Right ventricle myocardium superior (tissue), 1 donor: ENCODE measurements at places on chromosomes 2 and 18. TPM values are rescaled to one million over a fixed set of nuclear protein-coding genes. Genes with fewer than 3 reads are reported as not detected.

- no peak for DNase-seq
Observed at GRCh38 chr2:194815475-194815874, 841.6 kb upstream of the SLC39A10 start.

Gene USP14
- total RNA-seq = 47.8 TPM

DNA sequence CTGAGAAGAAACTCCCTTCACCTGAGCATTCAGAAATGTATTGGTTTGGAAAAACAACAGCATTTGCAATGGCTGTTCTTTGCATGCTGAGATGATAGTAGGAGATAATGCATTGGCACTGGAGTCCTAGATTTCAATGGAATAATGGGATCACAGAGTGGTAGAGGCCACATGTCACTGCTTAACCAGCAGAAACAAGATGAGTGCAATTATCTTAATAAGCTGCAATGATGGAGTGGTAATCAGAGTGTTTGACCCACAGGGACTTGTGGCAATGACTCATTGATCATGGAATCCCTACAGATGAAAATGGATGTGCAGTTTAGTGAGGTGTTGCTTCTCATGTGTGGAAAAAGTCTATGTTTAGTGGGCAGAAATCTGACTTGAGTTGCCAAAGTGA lies 218.8 kb upstream of the ZEB2 start:
- no peak for DNase-seq

Gene NOL4
- not detected for total RNA-seq

DNA sequence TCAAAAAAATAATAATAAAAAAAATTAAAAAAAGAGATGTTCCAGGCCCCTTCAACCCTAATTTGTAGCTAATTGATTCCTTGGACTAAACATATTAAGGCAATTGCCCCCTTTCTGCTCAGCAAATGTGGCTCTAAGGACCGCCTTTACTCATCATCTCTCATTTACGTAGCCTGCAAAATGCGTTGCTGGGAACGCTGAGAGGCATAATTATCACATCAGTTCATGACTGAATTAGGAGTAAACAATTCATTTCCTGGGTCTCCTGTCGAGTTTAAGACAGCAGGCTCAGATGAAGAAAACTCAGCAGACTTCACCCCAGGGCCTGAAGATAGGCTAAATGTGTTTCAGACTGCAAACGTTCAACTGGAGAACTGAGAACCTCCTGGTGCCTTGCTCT lies 413.5 kb downstream of the NBAS start:
- DNase-seq = no peak

GRCh38 chr2:51899643-51900042 lies 867.7 kb upstream of the NRXN1 start:
- DNase-seq = no peak

- DNase-seq = no peak
Observed at GRCh38 chr2:6186332-6187151, 494.4 kb downstream of the SOX11 start.

GRCh38 chr2:181954538-181954883 lies 31.1 kb upstream of the PPP1R1C start:
- no peak for DNase-seq

GRCh38 chr2:67842375-67842959 lies 220.3 kb downstream of the C1D start:
- no peak for DNase-seq

- no peak for DNase-seq
Observed at GRCh38 chr18:13551841-13552733, 174.3 kb downstream of the FAM210A start.

DNA sequence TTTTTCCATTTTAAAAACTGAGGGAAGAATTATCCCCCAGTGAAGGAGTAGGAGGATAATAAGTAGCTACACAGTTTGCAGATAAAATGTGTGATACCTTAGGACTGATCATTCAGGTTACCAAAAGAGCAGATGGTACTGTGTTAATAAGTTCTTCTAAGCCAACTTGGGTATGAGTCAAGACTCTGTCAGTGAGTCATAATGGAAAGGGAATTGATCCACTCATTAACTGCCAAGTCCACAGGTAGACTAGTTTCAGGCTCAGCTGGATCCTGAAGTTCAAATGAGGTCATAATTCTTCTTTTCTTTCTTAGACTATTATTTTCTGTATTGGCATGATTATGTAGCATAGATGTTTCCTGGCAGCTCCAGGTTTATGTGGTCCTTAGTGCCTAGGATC lies 142.4 kb upstream of the ALPP start:
- DNase-seq = no peak

Gene COL6A3
- total RNA-seq = 64.9 TPM

Gene GAL3ST2
- not detected for total RNA-seq

- no peak for DNase-seq
Observed at GRCh38 chr18:56381196-56381595, 257.2 kb downstream of the TXNL1 start.

DNA sequence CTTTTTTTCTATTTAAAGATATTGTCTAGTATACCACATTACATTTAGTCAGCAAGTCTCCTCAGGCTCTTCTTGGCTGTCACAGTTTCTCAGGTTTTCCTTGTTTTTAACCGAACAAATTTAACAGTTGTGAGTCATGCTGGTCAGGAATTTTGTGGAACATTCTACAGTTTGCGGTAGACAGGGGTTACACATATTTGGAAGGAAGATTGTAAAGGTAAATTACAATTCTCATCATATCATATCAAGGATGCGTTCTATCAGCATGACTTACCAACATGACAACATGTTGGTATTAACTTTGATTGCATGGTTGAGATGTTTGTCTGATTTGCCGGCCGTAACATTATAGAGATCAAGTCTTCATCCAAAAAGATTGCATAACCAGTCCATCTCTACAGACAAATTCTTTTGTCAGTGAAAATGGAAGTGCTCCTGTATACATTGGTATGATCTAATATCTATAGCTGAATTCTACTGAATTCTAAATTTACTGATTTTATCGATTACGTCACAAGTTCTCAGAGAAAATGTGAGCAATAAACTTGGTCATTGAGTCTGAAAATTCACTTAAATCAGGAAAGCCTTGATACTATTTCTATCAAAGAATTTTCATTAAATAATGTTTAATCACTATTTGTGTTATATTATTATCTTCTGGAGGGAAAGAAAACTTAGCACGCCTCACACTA lies 664.4 kb upstream of the SLC8A1 start:
- no peak for DNase-seq
